ENCODE measurements at places on chromosomes 7 and 10.

GRCh38 chr7:2834748-2835441 is 9.2 kb downstream of the GNA12 start:
- DNase-seq: no peak

GRCh38 chr10:110460111-110460809 is 37.4 kb upstream of the DUSP5 start:
- DNase-seq: peak; percentile 14

- DNase-seq: no peak
These were observed 304.4 kb upstream of the SHH start for GRCh38 chr7:156116514-156117215.

- DNase-seq: no peak
These were observed 767.2 kb downstream of the NXPH1 start for GRCh38 chr7:9200626-9201025.

- DNase-seq: no peak
These were observed 37.6 kb downstream of the PPIF start for GRCh38 chr10:79384773-79385391.

Data from inflammatory macrophage treated with lipopolysaccharide for 1 hour (primary cell).